ENCODE measurements at places on chromosomes 1 and 21. TPM values are rescaled to one million over a fixed set of nuclear protein-coding genes. Genes with fewer than 3 reads are reported as not detected.

F5 gene
- total RNA-seq: not detected

C1QB gene
- total RNA-seq: not detected

OR2T35 gene
- total RNA-seq: not detected

SDC3 gene
- total RNA-seq: 42.8 TPM

AVPR1B gene
- not detected for total RNA-seq

GPR161 gene
- total RNA-seq: 8.9 TPM

TSACC gene
- total RNA-seq: 0.50 TPM
